ENCODE measurements at places on chromosomes 12 and 14.

- no peak for DNase-seq
These were observed 21.2 kb downstream of the ASB2 start for GRCh38 chr14:93954900-93955849.

- DNase-seq, result no peak
These were observed 50.9 kb downstream of the CHST11 start for GRCh38 chr12:104507672-104508071.

- no peak for DNase-seq
These were observed 15.2 kb downstream of the PPFIBP1 start for GRCh38 chr12:27539191-27539631.

- DNase-seq, result no peak
These were observed 67.5 kb downstream of the ETV6 start for GRCh38 chr12:11716794-11717518.

DNA sequence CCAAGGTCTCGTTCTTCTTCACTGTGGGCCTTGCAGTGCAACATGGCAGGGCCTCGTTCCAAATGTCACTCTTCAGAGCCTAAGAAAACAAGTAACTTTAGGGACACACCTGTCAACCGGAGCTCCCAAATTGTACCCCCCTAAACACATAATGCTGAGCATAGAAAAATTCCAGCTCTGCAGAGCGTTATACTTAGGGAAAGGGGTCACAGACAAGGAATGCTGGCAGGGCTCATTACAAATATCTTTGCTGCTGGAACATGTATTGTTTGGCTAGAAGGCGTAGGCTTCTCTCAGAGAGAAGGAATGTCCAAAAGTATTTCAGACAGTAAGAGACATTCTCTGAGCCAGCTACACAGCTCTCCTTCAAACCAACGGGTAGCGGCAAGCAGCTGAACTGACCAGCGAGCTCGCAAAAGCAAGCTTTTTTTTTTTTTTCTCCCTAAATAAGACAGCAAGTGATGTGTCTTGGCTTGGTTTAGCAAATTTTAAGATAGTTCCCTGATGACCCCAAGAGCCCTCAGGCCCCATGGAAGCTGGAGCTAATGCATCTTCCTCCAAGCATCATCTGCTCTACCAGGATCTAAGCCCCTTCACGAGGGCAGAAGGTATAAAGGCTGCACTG is 24.5 kb downstream of the SSH1 start:
- DNase-seq, result no peak

- DNase-seq, result no peak
These were observed 85.5 kb downstream of the STAB2 start for GRCh38 chr12:103672401-103673119.

DNA sequence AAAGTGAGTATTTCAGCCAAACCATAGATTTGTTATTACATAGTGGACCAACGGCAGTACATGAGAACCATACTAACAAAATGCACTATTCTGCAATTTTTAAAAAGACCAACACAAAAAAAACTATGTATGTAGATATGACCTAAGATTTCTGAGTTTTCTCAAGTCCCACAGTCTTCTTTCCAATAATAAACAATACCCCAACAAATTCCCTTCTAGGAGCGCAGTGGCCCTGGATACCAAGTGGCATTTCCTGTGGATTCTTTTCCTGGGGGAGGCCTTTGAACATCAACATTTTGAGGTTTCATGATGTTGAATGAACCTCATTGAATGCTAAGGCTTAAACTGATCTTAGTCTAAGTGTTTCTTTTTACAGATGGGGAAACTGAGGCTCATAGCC is 210.5 kb downstream of the BCAT1 start:
- no peak for DNase-seq

- no peak for DNase-seq
These were observed 171.5 kb downstream of the NUAK1 start for GRCh38 chr12:105967038-105967776.

DNA sequence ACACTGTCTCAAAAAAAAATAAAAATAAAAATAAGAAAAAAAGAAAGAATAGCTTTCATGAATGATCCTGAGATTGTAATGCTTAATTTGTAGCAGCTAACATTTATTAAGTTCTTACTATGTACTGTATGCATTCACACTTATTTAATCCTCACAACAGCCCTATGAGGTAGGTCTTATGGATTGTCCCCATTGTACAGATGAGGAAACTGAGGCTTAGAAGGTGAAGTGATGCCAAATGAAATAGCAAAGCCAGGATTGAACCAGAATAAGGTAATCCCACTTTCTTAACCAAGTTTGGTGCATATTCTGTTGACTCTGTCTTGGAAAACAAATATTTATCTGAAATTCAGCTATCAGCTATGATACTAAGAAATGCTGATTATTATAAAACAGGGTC is 2.1 kb downstream of the USP30 start:
- DNase-seq, result no peak

DNA sequence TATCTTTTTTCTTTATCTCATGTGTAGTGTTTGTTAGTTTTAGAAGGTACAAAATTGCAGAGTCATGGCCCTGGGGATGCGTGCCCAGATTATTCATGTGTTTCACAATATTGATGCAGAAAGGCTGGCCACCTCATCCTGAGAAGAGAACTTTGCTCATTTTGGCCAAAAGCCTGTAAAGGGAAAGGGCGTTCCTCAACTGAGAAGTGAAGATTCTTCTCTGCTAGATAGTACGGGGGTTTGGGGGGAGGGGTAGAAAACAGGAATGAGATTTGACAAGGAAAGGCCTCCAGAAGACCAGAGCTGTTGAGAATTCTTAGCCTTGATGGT is 1.7 kb downstream of the MGST1 start:
- DNase-seq, result no peak

DNA sequence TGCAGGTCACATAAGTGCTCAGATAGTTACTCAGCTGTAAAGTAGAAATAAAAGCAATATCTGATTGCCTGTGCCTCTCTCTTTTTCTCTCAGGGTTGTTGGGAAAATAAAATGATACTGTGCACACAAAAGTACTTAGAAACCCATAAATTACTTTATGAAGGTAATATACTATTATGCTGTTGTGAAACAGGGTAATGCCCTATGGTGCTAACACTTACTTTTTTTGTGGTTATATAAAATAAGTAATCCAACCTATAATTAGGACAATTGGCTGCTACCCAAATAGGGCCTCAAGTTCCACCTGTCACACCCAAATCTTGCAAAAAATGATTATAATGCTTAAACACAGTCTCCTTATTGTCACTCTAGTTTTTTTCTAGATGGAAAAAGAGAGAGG is 50.6 kb downstream of the DAAM1 start:
- DNase-seq, result no peak

- DNase-seq, result no peak
These were observed 3.4 kb downstream of the PTPN6 start for GRCh38 chr12:6954316-6955107.

GRCh38 chr12:34393821-34394150 is 371.5 kb downstream of the ALG10 start:
- DNase-seq, result no peak

DNA sequence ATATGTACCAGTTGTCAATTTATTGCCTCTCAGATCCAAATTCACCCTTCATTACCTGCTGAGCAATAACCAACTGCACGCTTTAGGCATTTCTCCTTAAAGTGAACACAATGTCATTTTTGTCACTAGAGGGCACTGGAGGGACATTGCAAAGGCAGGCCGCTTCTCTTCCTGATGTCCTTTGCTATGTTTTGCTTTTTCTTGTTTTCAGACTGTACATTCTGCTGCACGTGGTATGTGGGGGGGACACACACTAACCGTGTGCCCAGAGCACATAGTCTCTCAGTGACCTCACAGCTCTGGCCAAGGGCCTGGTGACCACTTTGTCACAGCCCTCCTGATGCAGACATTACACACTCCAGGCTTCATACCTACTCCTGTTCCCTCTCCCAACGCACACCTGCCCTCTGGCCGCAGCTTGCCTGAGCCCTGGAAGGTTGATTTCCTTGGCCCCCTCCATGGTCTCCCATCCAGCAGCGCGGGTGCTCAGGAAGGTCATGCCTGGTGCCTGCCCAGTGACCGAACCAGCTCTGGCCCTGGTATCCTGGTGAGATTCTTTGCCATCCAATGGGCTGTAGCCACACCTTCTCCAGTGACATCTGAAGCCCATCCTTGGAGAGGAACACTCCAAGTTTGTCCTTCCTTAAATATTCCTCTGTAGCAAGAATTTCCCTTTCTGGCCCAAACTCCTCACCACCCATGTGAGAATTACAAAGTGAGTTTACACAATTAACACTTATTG is 39.9 kb downstream of the MYO1H start:
- no peak for DNase-seq

GRCh38 chr14:71209888-71210287 is 302.6 kb downstream of the PCNX1 start:
- no peak for DNase-seq

- DNase-seq, result no peak
These were observed 77.3 kb downstream of the EMP1 start for GRCh38 chr12:13273850-13274249.

DNA sequence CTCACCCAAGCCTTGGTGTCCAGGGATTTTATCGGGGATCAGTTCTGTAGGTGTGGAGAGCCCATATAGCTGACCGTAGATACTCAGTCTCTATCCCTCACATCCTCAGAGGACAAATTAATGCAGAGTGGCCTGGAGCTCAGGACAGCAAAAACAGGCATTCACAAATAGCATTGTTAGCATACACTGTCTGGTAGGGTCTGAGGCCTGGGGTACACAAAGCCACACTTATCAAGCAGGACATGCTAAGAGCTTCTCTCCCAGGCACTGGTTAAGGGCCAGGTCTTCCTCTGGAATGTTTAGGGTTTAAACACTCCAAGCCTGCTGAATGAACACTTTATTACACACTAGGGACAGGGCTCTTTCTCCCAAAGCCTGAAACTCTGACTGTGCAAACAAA is 253.2 kb downstream of the NEDD1 start:
- DNase-seq, result no peak

DNA sequence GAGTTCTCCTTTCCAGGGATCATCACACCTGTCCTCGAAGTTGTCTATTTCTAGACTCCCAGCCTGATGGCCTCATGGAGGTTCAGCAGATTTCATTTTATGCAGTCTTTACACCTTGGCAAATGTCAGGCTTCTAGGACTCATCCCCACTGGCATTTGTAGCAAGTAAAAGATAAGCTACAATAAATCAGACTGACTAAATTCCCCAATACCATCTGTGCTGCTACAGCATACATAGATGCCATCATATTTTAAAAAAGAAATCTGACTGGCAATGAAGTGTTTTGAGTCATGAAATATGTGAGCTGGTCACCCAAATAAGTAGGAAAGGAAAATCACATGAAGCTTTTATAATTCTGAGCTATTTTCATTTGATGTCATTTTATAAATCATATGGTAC is 55.3 kb downstream of the KCNC2 start:
- DNase-seq, result no peak

DNA sequence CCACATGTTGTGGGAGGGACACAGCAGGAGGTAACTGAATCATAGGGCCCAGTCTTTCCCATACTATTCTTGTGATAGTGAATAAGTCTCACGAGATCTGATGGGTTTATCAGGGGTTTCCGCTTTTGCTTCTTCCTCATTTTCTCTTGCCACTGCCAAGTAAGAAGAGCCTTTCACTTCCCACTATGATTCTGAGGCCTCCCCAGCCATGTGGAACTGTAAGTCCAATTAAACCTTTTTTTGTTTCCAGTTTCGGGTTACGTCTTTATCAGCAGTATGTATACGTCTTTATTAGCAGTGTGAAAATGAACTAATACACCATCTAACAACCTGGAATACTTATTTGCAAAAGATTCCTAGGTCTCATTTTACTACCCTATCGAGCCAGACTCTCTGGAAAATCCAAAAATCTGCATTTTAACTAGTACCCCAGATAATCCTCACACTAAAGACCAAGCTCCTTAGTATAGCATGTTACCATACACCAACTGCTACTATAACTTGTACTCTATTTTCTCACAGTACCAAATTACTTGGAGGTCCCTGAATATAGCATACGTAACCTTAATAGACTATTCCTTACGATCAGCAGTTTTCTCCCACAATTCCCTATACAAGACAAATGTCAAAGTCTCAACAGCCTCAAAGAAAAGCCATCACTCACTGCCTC is 11.5 kb downstream of the GTF2A1 start:
- no peak for DNase-seq

DNA sequence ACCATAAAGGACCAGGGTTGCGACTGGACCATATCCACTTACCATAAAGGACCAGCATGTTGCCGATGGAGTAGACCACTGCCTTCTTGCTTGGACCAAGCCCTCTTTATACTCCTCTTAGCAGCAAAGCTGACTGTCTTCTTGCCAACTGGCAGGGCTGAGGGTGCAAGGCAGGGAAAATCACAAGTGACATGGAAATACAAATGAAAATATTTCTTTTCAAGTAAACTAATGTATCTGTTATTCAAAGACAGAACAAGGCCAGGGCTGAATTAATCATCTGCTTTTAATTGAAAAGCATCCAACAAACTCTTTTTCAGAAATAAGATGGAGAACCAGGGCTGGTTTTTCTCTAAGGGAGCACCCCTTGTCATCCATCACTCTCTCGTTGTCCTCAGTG is at the start of gene CELA1:
TSS of gene CELA1 (minus strand) at position 99 of the 400 bp plus-strand sequence. CDS start at position 58, 41 bp downstream.
- no peak for DNase-seq

DNA sequence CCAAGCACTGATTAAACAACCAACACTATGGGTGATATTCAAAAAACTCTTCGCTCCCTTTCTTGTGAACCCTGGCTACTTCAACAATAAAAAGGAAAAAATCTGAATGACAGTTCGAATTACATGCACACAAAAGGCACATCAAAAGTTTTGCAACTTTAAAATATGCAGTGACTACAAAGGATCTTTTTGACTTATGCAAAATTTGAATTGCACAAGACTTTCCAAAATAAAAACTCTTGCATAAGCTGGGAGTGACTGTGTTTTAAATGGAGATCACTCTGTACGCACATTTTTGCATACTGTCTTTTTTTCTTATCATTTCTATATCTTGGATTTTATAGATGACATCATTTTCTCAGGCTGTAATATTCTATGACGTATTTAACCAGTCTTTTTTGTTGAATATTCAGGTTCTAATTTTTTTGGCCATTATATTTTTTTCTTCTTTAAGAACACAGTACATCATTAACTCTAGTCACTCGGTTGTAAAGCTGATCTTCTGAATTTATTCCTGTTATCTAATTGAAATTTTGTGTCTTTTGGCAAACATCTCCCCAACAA is 667.6 kb upstream of the TBX3 start:
- no peak for DNase-seq

DNA sequence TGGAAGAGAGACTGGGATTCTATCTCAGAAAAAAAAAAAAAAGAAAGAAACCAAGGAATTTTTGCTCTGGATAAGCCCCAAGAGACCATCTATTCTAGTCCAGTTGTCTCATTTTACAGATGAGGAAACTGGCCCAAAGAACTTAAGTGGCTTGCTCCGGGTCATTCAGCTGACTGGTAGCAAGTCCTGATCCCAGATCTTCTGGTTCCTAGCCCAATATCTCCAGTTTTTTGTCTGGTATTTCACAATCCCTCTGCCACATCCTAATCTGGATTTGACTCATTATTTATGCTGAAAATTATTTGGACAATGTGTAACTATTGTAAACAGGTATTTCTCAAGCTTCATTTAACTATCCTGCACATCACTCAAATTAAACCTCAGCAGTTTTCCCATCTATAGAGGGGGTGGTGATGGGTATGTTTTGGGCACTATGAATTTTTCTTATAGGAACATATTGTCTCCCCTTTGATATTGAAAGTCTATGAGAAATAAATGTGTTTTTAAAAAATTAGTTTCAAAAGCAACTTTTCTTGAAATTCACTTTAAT is 43.4 kb downstream of the PPP2R5E start:
- DNase-seq, result no peak

GRCh38 chr14:37594238-37594970 is 645 bp downstream of the FOXA1 start:
- no peak for DNase-seq

GRCh38 chr12:128387811-128388422 is 120.9 kb downstream of the TMEM132C start:
- no peak for DNase-seq

GRCh38 chr14:37708481-37708880 is 113.1 kb downstream of the TTC6 start:
- no peak for DNase-seq
